ENCODE measurements at places on chromosomes 12 and 14.

DNA sequence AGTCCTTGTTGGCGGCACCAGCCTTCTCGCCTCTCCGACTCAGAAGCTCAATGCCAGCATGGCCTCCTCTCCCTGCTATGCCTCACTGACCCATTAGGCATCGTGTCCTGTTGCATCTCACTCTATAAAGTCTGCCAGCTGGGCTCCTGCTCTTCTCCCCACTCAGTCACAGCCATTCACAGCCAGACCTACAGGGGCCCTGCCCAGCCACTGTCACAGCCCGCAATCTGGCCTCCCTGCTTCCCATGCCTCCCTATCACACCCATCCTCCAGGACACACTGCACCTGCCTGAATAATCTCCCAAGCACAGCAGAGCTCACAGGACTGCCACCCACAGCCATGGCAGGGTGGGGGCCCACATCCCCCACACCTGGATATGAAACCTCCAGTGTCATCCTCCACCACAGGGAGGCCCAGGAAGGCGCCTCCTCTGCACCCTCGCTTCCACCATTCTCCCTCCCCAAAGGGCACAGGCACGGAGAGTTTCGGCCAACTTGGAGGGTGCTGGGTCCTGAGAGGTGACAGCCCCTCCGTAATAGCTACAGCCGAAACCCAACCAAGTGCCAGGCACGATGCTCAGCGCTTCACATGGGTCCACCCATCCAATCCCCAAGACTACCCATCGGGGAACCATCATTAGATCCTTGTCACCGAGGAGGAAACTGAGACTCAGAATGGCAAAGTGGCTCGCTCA is 370.3 kb downstream of the BCL11B start:
- DNase-seq: no peak

DNA sequence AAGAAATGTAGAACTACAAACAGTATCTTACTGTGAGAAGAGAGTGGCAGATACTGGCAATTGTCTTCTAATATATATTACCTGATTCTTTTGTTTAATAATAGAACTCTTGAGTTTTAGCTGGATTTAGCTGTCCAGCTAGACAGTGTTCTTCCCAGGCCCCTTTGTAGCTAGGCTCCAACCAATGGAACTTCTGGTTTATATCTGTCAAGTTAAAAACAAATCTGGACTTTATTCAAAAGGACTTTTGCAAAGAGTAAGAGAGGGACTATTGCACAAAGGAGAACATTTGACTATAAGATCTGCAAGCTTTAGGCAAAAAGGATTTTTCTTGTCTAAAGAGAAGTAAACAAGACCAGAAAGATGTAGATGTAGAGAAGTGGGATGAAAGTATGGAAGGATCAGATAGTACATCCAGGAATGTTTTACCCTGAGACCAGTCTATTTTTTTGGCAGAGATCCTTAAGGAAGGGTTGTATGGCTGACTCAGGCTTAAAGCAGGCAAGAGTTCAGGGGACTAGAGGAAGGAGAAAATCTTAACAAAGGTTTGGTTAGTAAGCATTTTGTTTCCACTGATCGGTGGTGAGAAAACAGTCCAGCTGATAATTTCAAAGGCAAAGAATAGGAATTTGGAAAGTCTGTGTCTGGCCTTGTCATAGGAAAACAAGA is 111.1 kb upstream of the PLEKHA5 start:
- DNase-seq: no peak

DNA sequence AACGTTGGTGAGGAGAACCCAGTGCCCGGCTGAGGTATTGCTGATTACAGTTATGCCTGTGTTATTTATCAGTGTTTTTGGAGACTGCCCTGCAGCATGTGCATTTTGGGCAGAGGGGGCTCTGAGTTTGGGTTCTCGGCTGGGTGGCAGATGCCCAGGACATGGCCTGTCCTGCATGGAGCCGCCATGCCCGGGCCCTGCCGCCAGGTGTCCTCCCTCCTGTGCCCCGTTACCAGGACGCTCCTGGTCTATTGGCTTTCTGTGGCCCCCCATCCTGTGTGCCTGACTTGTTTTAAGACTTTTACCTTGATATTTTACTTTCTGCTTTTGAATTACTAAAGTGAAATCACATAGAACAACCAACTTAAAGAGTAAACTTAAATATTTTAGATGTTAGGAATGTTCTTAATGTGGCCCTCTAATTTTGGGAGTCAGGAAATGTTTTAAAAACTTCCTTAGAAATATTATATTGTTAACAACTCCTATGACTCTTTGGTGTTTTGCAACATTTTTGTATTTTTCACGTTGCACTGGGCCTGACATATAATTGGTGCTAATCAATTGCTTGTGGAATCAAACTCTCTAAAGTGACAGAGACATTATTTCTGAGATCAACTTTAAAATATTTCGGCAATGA is 51.8 kb downstream of the PRIMA1 start:
- DNase-seq: no peak

GRCh38 chr14:92759300-92759678 is 10.9 kb upstream of the LGMN start:
- no peak for DNase-seq

DNA sequence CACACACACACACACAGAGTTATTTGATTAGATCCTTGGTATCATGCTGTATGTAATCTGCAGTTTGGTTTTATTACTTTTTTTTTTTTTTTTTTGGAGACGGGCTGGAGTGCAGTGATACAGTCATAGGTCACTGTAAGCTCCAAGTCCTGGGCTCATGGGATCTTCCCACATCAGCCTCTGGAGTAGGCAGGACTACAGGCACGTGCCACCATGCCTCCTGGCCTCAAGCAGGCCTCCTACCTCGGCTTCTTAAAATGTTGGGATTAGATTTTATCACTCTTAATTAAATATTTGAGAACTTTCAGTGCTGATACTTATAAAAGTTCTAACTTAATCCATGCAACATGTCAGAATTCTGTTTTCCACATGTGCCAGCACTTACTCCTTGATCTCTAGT is 31.3 kb upstream of the PSEN1 start:
- no peak for DNase-seq

GRCh38 chr14:97180304-97181200 is 383.4 kb downstream of the VRK1 start:
- DNase-seq: no peak

DNA sequence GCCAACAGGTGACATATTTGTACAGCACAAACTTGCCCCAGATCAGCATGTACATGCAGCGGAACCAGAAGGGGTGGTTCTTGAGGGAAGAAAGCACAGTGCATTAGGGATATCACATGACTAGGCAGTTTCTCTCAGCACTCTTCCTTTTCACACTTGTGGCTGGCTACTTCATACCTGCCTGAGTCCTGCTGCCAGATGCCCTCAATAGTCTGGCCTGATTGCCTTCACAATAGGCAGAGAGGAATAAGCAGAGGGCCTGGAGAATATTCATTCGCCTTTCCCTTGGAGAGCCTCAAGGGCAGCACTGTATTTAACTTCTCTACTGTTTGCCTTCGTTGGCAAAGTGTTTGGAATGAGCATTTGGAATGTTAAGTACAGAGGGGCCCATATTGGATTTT is 7.9 kb downstream of the EMG1 start:
- DNase-seq: no peak

DNA sequence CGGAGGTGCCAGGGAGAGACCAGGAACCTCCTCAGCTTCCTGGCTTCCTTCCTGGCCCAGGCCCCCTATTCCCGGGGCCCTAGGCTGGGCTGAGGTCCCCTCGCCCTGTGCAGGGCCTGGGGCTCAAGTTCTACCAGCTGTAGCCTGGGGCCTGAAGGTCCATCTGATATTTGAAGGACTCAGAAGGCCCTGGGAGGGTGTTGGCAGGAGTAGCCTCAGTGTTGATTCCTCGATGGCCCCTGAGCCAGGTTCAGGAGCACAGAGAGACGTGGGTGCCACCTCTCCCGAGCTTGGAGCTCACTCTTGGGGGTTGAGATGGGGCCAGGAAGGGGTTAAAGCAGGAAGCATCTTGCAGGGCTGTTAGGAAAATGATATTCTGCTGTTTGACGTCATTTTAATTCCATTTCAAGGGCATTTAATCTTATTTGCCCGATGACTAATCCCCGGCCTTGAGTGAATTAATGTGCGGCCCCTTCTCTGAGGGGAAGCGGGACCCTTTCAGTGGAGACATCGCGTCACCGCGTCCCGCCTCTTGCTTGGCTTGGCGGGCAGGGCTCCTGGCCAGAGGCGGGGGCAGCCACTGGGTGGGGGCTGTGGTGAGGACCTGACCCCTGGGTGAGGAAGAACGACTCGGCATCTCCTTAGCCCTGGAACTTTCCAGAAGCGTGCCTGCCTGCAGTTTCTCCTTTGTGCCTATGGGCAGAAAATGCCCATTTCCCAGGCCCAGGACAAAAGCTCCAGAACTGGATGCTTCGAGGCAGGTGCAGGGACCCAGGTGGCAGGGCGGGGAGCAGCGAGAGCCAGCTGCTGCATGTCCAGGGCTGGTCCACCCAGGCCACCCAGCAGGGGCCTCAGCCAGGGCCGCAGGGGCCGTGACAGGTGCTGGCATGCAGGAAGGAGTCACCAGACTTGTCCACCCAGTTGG is 158.3 kb downstream of the KIF26A start:
- DNase-seq: no peak

DNA sequence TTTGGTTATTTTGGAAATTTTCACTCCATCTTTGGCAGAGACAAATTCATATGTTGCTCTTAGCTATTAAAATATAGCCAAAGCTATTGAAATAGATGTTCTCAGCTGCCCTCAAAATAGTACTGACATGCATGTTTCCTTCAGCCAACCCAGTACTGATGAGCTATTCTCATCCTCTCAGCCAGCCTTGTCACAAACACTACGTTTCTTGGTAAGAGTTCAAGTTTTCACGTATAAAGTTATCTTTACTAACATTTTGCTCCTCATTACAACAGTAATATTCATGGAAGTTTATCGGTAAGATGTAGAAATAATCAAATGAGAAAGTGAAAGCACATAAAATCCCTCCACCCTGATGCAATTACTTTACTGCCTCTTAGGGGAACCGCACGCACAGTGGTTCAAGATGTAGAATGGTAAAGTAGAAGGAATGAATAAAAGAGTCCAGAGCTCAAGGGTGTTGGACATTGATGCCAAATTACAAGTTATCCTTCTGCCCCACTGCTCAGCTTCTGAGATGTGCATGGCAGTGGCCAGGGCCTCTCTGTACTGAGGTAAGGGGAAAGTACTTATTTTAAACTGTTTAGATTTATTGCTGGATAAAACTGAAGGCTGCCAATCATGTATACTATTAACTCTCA is 20.7 kb downstream of the GCH1 start:
- DNase-seq: no peak

DNA sequence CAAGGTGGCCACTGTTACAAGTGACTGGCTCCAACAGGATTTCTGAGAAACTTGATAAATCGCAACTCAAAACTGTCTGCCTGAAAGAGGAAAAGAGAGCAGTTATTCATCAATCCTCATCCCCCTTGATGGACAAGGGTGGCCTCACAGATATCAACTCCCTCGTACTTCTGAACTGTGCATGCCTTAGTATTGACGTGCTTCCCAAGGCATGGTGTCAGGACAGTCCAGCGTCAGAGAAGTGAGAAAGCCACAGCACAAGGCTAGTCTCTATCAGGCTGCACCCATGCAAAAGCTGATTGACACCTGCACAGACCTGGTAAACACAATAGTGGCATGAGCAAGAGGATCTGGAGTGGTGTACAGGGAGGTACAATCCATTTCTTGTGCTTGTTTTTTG is 125.5 kb upstream of the SLC35F4 start:
- DNase-seq: no peak

GRCh38 chr12:105225505-105226015 is 10.4 kb downstream of the APPL2 start:
- DNase-seq: no peak

DNA sequence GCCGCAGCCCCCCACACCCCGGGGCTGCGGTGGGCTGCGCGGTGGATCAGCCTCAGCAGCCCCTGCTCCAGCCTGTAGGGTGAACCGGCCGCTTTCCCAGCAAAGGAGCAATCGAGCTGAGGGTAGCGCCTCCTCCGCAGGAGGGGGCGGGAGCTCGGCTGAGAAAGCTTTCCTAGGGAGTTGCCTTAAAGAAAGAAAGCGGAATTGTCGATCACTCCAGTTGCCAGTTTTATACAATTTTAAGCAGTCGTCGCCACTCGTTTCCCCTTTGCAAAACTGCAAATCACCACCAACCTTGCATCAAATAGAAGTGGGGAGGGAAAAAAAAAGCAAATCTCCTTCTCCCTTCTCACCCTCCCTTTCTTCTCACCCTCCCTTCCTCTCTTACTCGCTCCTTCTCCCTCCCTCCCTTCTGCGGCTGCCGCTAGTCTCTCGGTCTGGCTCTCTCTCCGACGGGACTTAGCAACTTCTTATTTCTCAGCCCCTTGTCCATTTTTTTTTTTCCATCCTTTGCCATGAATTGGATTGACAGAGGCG is at the start of gene PDE3A:
TSS of gene PDE3A (plus strand) at position 424 of the 537 bp plus-strand sequence. CDS start 748 bp downstream, outside the sequence.
- peak; percentile 74 for DNase-seq

DNA sequence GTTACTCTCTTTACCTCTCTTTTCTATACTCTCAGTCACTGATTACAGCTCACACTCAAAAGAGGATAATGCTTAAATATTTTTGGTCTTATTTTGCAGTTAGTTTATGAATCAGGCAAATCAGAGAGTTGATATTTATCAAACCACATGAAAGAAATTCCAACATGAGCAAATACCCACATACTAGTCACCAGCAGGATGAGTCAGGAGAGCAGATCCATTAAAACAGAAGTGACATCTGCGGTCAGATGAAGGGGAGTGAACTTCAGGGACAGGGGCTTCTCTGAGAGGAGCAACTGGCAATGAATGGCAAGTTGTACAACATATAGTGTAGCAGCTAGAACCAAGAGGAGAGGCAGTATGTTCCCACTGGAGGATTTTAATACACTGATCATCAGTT is 258.7 kb downstream of the SYT10 start:
- no peak for DNase-seq

- DNase-seq: no peak
Observed at GRCh38 chr12:50039151-50039835, 14.0 kb upstream of the RACGAP1 start.

GRCh38 chr12:4987076-4988046 is 56.3 kb upstream of the KCNA5 start:
- DNase-seq: no peak

- DNase-seq: no peak
Observed at GRCh38 chr12:98757455-98757854, 112.4 kb downstream of the APAF1 start.

GRCh38 chr12:26697217-26697616 is 135.8 kb downstream of the ITPR2 start:
- no peak for DNase-seq

DNA sequence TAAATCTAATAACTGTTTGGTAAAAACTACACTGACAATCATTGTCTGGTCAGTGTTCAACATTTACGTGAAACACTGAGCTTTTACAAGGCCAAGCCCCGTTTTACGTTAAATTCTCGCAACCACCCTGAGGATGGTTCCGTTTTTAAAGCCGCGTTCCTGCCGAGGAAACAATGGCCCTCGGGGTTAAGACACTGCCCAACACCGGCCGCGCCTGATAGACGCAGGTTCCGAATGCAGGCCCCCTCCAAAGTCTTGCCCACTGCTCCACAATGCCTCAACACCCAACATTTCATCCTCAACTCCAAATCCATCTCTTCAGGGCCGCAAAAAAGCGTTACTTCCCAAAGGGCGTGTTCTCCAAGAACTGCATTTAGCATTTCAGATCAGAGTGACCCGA is 953 bp upstream of the SNRPF start:
- DNase-seq: no peak

Measured in left renal pelvis (tissue), 4 donors.